Panc1 (cell line): ENCODE measurements at places on chromosomes 13 and 19. TPM values are rescaled to one million over a fixed set of nuclear protein-coding genes. Genes with fewer than 3 reads are reported as not detected.

Gene GFY
- total RNA-seq = not detected

Gene ZFP82
- 8.7 TPM for total RNA-seq

Gene U2AF2
- total RNA-seq = 545 TPM

Gene OVOL3
- total RNA-seq = 0.44 TPM

Gene CYP4F11
- 0.21 TPM for total RNA-seq

Gene SLC17A7
- 1.2 TPM for total RNA-seq

Gene TNFSF9
- total RNA-seq = 2.9 TPM

Gene RNF225
- total RNA-seq = 1.6 TPM

Gene N4BP2L2
- total RNA-seq = 43.8 TPM

Gene ZNF723
- not detected for total RNA-seq

Gene CRX
- not detected for total RNA-seq

Gene MTUS2
- 0.05 TPM for total RNA-seq

Gene SULT2A1
- total RNA-seq = 0.18 TPM

Gene CABP5
- not detected for total RNA-seq

Gene IGFL3
- total RNA-seq = not detected

Gene RNF113B
- not detected for total RNA-seq

Gene RANBP3
- 54.6 TPM for total RNA-seq

Gene CEACAM1
- 2.4 TPM for total RNA-seq

Gene ACTMAP
- 5.5 TPM for total RNA-seq

Gene PRKCSH
- 399 TPM for total RNA-seq

Gene FBN3
- 0.10 TPM for total RNA-seq
